HuH-7.5 (cell line): ENCODE measurements at places on chromosomes 12 and 14.

- no peak for DNase-seq
Measured at GRCh38 chr12:54160089-54160488, 28.7 kb downstream of the SMUG1 start.

DNA sequence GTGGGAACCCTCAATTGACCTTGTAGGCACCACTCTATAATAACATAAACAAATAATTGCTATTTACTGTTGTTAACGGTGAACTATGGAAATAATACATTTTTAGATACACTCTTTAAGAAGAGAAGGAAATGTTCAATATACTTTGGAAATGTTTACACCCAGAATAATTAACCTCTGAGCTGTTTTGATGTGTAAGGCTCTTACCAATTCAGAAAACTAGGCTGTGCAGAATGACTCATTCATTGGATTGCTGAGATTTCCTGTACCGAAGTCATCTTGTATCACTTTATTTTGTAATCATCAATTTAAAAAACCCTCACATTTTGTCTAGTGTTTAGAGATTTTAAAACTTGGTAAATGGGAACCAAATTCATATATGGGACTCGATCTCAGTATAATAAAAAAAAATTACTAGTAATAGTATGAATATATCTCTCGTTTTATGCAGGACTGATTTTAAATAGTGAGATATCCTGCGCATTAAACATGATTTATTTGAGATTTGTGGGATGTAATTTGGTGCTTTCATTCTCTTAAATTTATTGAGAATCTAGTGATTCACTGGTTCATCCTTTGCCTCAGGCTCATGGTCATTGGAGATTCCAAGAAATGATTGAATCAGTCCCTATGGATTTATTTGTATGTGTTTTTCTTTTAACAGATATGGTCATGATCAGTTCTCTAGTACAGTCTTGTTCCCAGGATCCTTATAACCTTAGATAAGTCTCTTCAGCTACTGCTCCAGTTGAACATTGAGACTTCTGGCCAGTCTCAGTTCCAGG, 3.9 kb downstream of the SAMD4A start:
- DNase-seq = no peak

DNA sequence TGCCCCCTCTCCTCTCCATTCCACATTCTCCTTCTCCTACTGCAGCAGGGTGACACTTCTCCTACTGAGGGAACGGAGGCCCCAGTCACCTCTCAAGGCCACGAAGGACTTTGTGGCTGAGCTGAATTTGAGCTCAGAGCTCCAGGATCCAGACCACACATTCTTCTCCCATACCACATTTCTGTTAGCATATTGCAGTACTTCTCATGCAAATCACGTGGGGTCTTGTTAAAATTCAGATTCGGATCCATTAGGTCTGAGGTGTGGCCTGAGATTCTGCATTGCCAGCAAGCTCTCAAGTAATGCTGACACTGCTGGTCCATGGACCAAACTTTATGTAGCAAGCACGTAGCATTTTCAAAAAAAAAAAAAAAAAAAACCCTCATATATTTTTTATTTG, 9.6 kb upstream of the IFI27L2 start:
- no peak for DNase-seq

GRCh38 chr12:24709216-24709615, 239.7 kb downstream of the BCAT1 start:
- DNase-seq = no peak

GRCh38 chr14:56378046-56378445, 201.6 kb upstream of the TMEM260 start:
- no peak for DNase-seq
